GM18507 (cell line): ENCODE measurements at places on chromosomes 13 and 19.
A peak's percentile ranks its signal among the peaks of the same experiment; 100 is the strongest.

- no peak for DNase-seq
Observed at GRCh38 chr19:37217480-37217774, 587 bp upstream of the ZNF383 start.

- no peak for DNase-seq
Observed at GRCh38 chr19:29663861-29664752, 1.2 kb upstream of the PLEKHF1 start.

- DNase-seq, result no peak
Observed at GRCh38 chr19:53704011-53704410, 72.2 kb downstream of the DPRX start.

DNA sequence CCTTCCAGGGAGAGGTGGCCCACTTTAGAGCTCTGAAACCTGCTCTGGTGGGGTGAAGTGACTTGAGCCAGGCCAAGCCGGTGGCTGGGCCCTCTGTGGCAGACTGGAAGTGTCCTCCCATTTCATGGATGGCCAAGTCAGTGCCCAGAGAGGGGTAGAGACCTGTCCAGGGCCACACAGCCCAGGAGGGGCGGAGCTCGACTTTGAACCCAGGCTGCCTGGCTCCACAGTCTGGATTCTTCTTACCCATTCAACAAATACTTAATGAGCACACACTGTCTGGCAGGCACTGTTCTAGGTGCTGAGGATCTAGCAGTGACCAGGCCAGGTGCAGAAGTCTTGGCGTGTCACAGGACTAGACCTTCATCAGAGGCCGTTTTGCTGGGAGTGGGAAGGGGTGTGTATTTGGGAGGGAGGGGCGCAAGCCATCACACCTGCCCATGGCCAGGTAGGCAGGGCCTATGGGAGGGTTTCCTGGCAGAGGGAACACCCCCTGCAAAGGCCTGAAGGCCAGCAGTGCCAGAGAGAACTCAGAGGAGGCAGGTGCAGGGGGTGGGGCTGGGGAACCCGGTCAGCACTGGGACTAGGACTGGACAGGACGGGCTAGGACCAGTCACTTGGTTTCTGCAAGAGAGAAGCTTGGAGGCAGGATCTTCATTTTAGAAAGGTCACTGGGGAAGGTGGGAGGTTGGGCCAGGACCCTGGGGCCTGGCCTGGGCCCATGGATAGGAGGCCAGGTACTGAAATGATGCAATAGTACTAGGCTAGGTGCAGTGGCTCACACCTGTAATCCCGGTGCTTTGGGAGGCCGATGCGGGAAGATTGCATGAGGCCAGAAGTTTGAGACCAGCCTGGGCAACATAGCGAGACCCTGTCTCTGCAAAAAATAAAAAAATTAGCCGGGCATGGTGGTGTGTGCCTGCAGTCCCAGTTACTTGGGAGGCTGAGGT, 31.8 kb downstream of the DNM2 start:
- no peak for DNase-seq

- DNase-seq, result no peak
Observed at GRCh38 chr13:112059457-112060281, 7.3 kb upstream of the SOX1 start.

DNA sequence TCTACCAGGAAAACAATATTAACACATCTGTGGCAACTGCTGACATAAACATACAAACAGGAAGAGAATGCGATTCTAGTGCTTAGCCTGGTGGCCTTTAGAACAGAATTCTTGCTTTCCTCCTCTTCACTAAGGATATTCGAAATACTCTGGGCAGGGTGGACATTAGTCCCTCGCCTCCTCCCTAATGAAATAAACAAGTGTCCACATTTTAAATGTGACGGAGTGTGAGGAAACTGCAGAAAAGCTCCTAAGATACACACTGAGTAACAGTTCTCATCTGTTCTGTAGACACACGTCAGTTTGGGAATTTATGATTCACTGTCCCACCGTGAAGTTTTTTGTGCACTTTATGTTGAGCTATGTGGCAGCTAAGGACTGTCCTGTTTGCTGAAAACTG, 639 bp downstream of the STARD13 start:
- DNase-seq, result no peak

DNA sequence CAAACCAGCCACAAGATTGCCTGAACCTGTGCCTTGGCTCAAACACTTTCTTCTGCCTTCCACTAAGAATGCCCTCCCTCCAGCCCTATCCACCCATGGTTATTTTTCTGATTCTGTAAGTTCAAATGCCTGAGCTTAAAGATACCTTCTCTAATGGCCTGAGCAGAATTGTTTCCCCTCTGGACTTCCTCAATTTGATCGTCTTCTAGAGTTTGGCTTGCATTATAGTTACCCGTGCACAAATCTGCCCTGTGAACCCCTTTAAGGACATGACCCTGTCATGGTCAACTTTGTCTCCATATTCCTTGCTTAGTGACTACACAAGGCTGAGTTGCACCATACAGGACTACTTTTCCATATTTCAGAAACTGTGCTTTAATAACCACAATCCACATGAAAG, 481.0 kb downstream of the FOXO1 start:
- DNase-seq, result no peak

DNA sequence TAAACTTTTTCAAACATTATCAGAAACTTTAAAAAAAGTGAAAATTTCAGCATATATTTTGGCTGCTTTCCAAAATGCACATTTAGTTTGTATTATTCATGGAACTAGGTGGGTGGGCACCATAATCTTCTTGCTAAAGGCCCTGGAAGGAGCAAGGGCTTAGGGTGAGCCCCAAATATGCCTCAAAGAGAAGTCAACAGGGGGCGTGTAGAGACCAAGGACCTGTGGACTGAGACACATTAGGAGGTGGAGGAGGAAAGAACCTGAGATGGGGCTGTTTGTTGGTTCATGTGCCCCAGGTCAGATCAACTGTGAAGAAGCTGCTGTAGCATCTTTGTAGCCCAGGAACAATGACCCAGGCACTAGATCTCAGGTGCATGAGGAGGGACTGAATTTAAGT, 79.6 kb upstream of the OLFM4 start:
- DNase-seq, result no peak

GRCh38 chr13:36680913-36681312, 7.1 kb downstream of the SERTM1 start:
- DNase-seq, result no peak

GRCh38 chr13:38045278-38046048, 175.9 kb upstream of the TRPC4 start:
- no peak for DNase-seq

DNA sequence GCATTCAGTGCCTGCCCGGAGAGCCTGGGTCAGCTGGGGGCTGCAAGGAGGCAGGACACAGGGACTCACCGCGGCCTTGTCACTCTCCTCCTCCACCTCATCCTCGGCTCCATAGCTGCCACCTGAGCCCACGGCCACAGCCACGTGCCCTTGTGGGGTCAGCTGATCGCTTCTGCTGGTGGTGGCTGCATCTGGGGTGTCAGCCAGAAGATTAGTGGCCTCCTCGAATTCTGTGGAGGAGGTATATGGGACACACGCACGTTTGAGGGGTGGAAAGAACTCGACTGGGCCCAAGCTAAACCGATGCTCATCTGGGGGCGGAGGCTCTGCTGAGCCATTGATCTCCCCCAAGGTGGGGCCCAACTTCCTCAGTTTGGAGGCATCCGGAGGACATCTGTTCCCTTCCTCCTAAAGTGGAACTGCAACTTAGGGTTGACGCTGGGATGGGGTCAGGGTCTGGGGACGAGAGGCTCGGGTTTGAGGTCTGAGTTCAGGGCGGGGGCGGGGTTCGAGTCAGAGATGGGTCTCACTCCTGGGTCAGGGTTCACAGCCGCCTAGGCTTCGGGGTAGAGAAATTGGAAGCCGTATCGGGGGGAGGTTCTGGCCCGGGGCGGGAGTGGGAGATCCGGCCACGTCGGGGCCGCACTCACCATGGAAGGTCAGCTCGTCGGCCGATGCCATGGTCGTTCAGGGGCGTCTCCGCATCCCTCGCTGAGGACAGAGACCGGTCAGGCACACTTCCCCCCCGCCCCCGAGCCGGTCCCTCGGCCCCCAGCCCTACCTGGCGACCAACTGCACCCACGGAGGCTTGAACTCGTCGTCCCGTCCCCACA, 493 bp downstream of the YIPF2 start:
- DNase-seq, result no peak

GRCh38 chr19:47729468-47729798, 15.9 kb upstream of the NOP53 start:
- DNase-seq, result no peak

GRCh38 chr19:33405254-33405552, 31.7 kb downstream of the CEBPG start:
- no peak for DNase-seq

- no peak for DNase-seq
Observed at GRCh38 chr13:97019236-97019635, 25.0 kb upstream of the OXGR1 start.

GRCh38 chr19:40523322-40524047, 53.2 kb upstream of the SHKBP1 start:
- DNase-seq, result no peak

GRCh38 chr13:79782541-79783205, 301.7 kb downstream of the NDFIP2 start:
- DNase-seq, result no peak

GRCh38 chr19:52691215-52691610, 43.6 kb downstream of the ZNF611 start:
- no peak for DNase-seq

- DNase-seq, result no peak
Observed at GRCh38 chr13:84659359-84659661, 777.0 kb upstream of the SLITRK1 start.

DNA sequence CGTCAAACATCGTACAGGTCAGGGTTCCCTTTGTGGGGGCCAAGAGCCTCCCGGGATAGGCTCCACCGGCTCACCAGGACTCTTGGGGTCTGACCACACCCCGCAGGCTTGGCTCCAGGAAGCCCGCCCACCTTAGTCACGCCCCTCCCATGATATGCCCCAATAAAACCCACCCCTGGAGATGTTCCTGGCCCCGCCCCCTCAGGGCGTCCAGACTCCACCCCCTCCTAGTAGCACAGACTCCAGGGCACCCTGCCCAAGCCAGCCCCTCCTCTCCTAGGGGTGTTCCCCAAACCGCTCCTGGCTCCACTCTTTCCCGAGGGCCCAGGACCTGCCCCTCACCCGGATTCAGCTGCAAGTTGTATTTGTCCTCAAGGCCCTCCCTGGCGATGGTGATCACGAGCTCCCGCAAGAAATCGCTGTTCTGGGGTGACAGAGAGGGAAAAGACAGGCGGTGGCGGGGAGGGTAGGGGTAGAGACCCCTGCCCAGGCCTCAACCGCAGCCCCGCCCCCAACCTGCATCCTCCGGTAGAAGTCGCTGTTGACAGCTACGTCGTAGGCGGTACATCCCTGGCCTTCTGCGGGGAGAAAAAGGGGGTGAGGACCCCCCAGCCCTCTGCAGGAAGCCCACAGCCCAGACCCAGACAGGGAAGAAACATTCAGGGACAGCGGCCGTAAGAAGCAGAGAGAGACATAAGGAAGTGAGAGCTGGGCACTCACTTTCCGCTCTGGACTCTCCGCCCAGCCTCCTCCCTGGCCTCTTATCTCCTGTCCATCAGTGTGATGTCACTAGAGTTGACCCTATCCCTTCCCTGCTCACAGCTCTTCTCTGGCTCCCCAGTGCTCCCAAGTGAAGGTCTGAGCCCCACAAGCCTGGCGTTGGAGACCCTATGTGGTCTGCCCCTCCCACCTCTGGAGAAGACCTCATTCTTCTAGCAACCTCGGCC, 3.9 kb downstream of the PIH1D1 start:
- DNase-seq, result no peak

DNA sequence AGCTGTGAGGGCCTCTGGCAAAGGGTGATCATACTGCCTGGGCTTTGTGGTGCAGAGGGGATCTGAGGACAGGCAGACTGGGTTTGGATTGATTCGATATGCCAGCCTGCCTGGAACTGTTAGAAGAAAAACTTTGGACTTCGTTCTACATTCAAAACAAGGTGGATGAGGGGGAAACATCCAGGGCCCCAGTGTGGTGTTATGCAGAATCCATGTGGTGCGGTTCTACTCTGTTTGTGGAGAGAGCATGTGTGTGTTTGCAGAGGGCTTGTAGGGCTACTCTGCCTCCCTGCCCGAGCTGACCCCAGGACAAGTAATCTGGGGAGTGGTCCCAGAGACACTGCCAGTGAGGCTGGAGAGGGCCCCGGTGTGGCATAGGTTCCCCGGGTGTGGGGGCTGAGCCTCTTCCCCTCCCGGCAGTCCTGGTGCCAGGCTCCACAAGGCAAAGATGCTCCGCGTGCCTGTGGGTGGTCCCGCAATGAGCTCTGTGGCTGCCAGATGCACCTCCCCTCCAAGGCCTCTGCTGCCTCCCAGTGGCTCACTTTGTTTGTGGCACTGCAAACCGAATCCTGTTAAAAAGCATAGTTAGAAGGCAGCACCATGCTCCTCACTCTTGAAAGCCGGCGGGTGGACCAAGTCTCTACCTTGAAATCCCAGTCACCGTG, 22.3 kb upstream of the TFDP1 start:
- peak; percentile 17 for DNase-seq

- DNase-seq, result no peak
Observed at GRCh38 chr19:8004723-8005513, 523 bp downstream of the ELAVL1 start.
